ENCODE measurements at places on chromosomes 11 and 22. TPM values are rescaled to one million over a fixed set of nuclear protein-coding genes. Genes with fewer than 3 reads are reported as not detected.
A peak's percentile ranks its signal among the peaks of the same experiment; 100 is the strongest.

DNA sequence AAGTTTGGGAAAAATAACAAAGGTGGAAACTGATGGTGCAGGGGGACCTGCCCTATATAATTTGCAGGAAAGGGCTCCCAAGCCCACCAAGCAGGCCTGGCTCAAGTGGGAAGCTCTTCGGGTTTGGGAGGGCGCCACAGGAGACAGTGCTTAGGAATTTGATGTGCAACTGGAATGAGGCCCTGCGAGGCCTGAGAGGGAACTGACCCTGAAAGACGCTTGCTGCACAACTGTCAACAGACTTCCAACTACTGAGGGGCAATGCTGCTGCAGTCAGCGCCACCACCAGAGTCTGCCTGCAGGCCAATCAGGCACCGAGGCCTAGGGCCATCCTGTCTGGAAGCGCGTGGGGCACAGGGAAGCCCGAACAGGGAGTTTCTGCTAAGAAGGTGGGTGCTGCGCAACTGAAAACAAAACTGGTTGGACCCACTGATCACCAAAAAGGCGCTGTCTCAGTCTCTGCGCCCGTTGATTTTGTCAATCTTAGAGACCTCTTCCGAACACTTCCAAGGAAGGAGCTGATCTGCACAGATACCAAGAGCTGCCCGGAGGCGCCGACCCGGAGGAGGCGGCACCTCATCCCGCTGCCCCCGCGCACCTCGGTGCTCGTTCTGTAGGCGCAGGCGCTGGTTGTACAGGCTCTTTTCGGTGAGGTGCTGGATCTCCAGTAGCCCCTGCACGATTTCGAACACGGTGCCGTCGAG, 667 bp downstream of the DGCR6L start:
- DNase-seq, result peak; percentile 27

GRCh38 chr11:94028436-94028835, 7.3 kb downstream of the HEPHL1 start:
- DNase-seq, result no peak

DNA sequence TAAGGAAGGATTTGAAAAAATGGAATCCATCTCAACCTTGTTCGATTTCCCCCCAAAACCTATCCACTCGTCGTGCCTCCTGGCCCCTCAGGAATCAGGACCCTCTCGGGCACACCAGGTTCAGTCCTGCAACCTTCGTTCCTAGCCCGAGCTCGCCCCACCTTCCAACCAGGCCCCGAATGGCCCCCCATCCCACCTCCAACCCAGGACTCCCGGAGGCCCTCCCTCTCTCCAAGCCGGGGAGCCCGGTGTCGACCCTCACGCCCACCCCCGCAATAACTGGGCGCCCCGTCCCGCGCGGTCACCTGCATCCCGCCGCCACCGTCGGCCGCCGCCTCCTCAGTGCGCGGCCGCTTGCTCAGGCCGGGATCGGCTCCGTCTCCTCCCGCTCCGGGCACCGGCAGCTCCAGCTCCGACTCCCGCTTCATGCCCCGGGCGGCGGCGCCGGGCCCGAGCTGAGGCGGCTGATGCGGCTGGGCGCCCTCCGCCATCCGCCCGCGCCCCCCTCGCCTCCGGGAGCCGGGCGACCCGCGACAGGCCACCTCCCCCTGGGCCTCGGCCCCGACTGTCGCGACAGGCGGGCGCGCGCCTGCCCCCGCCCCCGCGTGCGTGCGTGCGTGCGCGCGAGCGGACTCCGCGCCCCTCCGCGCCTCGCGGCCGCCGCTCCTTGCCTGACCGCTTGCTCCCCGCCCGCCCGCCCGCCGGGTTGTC, 534 bp downstream of the RBFOX2 start:
- peak; percentile 88 for DNase-seq

DNA sequence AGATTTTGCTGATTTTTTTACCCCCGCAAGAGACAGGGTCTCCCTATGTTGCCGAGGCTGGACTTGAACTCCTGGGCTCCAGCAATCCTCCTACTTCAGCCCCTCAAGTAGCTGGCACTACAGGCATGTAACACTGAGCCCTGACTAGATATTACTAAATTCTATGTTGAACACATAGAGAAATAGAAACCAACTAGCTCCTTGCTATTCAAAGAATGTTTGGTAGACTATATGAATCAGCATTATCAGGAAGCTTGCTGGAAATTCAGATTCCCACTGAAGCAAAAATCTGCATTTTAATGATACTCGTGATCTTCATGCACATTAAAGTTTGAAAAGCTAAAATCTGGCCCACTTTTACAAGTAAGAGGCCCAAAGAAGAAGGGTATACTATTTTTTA, 11.9 kb downstream of the TMEM41B start:
- no peak for DNase-seq

DNA sequence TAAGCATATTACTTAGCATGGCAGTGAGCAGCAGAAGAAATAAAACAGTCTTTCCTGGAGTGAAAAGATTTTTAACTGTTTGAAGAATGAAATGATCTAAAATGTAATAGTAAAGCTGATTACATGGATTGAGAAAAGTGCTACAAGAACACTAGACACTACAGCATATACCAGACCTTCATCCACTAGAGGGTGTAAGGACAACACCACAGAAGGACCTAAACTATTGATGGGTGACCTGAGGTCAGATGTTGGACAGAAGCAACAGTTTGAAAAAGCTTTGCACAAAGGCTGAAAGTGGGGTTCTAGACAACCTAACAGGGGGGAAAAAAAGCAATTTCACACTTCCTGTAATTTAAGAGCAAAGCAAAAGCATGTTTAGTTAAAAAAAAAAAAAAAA, 97.7 kb downstream of the RBFOX2 start:
- DNase-seq, result peak; percentile 54

- DNase-seq, result no peak
Observed at GRCh38 chr22:39498368-39498767, 3.7 kb upstream of the MIEF1 start.

GRCh38 chr22:30285846-30286200, 3.5 kb downstream of the CASTOR1 start:
- no peak for DNase-seq

DNA sequence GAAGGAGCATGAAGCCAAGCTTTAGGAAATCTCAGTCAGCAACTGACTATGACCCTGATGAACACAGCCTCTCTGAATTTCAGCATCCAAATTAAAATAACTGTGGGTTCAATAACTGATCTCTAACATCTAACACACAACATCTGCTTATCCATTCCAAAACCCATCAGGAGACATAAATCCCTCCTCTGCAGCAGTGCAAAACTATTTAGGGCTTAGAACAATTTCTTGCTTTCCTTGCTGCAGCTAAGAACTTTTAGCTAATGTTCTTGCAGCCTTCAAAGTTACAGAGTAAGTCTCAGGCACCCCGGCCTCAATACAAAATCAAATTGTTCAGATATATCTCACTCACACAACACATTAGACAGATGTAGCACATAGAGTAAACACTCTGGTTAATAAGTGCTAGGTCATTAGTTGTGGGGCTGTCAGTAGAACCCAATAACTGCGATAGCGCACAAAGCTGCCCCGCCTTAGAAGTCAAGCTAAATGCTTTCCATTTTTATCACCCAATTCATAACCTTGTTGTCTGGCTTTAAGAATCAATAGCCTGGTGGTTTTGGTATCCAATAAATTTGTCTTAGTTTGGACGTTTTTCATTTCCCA, 139.6 kb downstream of the LARGE1 start:
- DNase-seq, result no peak

GRCh38 chr11:117221775-117222517, 9.9 kb downstream of the PCSK7 start:
- no peak for DNase-seq

DNA sequence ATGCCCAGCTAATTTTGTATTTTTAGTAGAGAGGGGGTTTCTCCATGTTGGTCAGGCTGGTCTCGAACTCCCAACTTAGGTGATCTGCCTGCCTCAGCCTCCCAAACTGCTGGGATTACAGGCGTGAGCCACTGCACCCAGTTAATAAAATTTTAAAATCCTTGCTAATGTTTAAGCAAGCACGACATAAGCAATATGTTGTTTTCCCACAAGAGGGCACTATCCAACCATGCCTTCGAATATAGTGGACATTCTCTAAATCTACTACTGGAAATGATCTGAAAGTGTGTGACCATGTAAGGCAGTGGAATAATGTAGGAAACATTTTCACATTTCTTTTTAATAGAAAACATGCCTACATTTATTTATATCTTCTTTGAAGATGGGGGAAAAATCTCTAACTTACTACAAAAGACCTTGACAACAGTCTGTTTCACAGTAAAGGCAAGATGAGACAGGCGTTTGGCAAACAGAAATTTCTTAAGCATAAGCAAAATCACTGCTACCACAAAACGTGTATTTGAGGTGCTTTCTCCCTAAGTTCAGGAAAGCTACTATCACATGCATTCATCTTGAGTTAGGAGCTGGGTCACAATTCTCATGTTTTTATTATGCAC, 38.2 kb downstream of the PITPNB start:
- peak; percentile 54 for DNase-seq

DNA sequence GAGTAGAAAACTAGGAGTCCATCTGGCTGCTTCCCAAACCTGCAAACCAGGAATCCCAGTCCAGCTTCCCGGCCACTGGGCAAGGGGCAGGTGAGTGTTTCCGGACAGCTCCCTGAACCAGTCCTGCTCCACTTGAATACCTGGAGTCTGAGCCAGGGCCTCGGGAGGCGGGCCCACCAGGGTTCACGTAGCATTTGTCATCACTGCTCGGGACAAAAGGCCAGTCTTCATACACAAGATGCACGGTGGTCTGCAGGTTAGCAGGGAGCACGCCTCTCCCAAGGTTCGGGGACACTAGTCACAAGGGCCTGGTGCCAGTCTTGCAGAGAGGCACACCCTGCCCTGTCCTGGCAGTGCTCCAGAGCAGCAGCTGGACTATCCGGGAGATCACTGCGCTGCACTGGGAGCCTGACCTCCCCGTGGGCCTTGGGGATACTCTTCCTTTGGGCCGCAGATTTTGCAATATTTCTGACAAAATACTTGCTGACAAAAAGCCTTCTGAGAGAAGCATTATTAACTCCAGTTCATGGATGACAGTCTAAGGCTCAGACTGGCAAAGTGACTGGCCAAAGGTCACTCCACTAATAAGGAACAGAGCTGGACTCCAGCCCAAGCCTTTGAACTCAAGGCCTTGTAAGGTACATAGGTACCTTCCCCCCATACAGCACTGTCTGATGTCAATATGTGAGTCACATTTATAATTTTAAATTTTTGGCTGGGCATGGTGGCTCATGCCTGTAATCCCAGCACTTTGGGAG, 25.1 kb downstream of the CD6 start:
- no peak for DNase-seq

DNA sequence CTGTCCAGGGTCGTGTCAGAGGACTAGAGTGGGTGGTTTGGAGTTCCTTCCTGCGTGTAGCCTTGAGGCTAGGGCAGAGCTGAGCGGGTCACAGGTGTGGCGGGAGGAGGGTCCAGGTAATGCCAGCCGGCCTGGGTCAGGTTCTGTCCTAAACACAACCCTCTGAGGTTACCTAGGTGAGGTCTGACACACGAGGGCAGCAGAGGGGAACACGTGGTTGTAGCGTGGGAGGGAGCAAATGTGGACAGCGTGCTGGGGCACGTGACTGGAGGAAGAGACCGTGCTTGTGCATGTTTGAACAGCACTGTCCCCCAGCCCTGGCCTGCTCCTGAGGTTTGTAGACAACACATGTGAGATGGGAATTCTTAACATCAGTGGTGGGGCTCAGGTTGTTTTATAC, 13.1 kb downstream of the MOV10L1 start:
- no peak for DNase-seq

DNA sequence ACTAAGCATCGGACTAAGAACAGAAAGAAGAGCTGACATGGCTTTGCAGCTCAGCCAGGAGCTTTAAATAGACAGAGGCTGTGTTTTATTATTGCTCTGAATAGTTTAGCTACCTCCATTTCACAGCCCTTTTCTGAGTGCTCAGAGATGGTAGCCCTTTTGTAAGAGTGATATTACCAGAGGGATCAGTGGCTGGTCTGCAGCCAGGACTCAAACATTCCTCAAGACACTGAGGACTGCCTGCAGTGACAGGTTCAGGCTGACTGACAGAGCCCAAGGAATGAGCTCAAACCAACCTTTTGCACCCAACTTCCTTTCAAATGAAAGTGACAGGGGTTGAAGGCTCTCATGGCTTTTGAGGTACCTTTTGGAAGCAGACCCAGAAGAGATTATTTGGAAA, 189.0 kb downstream of the DDX10 start:
- DNase-seq, result no peak

DNA sequence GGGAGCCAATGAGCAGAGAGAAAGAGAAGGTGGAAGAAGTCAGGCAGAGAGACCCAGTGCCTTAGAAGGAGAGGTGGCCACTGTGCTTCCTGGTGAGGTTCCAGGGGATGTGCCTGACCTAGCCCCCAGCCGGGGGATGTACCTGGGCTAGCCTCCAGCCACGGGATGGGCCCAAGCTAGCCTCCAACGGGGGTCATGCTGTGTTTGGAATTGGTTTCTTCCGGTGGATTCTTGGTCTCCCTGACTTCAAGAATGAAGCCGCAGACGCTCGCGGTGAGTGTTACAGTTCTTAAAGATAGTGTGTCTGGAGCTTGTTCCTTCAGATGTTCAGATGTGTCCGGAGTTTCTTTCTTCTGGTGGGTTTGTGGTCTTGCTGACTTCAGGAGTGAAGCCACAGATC, 6.9 kb upstream of the SMIM38 start:
- DNase-seq, result no peak

The C22orf31 gene
- total RNA-seq, result not detected

The SHANK2 gene
- total RNA-seq, result 59.0 TPM

The EML3 gene
- 5.6 TPM for total RNA-seq

The ART1 gene
- total RNA-seq, result not detected

The ABCC8 gene
- 29.0 TPM for total RNA-seq

The RASSF10 gene
- total RNA-seq, result 7.2 TPM

Data from cerebellum (tissue), 4 donors.